Ascending aorta (tissue), 2 donors: ENCODE measurements at places on chromosomes 5 and 9.

- no peak for DNase-seq
Measured at GRCh38 chr9:106621313-106622163, 241.4 kb upstream of the ZNF462 start.

- no peak for DNase-seq
Measured at GRCh38 chr5:178235588-178235974, 3.0 kb upstream of the PHYKPL start.

GRCh38 chr5:5141625-5142525 is 1.7 kb downstream of the ADAMTS16 start:
- DNase-seq = no peak

DNA sequence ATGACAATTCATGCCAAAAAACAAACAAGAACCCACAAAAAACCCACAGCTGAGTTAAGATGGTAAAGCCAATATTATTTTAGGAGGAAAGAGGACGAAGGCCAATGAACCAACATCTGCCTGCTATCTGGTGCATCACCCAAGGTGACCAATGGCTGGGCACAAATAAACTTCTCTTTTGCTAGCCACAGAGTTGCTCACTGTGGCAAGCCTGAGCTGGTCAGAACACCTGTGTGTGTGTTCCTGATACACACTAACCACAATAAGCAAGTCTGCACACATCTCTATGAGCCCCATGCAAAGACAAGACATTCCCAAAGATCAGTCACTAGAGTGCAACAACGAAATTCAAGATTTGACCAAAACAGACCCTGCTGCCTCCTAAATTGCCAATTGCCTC is 63.1 kb downstream of the RNF38 start:
- DNase-seq = no peak

- no peak for DNase-seq
Measured at GRCh38 chr9:71748280-71748743, 20.0 kb downstream of the CEMIP2 start.

- peak; percentile 78 for DNase-seq
Measured at GRCh38 chr9:1050125-1050895, at the start of gene DMRT2. Gene DMRT2, plus strand, starts transcription at chr9:1050357. Its CDS starts 1,257 bp downstream, at chr9:1051614.

GRCh38 chr5:53041071-53041692 is 52.0 kb downstream of the ITGA2 start:
- no peak for DNase-seq

DNA sequence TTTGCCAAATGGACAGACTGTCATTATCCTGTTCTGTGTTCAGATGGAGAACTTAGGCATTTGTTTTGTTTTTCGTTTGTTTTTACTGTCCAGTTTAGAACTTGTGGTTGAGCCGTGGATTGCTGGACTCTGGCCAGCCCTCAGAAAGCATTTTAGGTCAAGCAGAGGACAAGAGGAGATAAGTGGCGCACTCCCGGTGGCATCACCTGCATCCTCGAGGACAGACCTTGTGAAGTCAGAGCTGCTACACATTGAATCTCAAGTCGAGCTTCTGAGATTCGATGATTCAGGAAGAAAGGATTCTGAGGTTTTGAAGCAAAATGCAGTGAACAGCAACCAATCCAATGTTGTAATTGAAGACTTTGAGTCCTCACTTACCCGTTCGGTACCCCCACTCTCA is 8.9 kb downstream of the MTRR start:
- no peak for DNase-seq

DNA sequence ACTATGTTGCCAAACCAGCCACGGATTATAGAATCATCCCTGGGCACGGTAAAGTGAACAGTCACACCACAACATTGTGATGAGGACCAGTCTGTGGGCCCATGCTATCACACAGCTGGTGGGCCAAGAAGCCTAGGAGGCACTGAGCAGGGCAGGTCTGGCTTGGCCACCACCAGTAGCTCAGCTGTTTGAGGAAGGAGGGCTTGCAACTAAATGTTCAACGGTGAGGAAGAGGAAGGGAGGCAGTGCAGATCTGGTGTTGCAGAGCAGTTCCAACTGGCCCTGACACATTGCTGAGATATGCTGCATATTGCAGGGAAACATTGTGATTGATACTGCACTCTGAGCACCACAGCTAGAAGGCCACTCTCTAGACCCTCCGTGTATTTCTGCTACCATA is 77.9 kb upstream of the ATG10 start:
- DNase-seq = no peak
